GM23338 (cell line): ENCODE measurements at places on chromosomes 6 and 20. TPM values are rescaled to one million over a fixed set of nuclear protein-coding genes. Genes with fewer than 3 reads are reported as not detected.

TAGAP gene
- 0.43 TPM in 1 of 2 replicates, not detected in the other for total RNA-seq

CRISP3 gene
- total RNA-seq = not detected in 2 replicates

DNA sequence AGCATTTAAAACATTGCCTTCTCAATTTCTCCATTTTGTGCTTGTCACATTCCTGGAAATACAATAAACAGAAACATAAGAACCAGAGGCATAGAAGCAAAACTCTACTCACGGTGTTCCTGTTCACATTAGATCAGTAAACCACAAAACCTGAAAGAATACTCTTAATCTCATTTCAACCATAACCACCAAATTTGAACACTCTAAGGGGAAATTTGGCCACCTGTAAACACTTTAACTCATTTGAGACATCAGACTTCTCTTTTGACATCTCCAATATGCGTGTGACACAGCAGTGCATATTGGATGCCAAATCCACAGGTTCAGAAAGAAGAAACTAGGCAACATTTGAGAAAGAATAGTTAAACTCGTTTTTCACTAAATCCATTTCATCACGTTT is 153.8 kb upstream of the IRAK1BP1 start:
- no peak for DNase-seq
- no peaks in the 10 kb centered on the region for H3K36me3 ChIP-seq
- no peaks in the 10 kb centered on the region for H3K27me3 ChIP-seq
- no peak overlapping the region for H3K27ac ChIP-seq

- H3K27me3 ChIP-seq = no peaks in the 10 kb centered on the region
- no peak for DNase-seq
- H3K4me1 ChIP-seq = no peaks in the 10 kb centered on the region; the same call in 1 of the 2 replicates
- no peak overlapping the region for H3K4me3 ChIP-seq
- no peaks in the 10 kb centered on the region for H3K36me3 ChIP-seq
Observed at GRCh38 chr6:18177286-18177965, 22.2 kb downstream of the KDM1B start.

DNA sequence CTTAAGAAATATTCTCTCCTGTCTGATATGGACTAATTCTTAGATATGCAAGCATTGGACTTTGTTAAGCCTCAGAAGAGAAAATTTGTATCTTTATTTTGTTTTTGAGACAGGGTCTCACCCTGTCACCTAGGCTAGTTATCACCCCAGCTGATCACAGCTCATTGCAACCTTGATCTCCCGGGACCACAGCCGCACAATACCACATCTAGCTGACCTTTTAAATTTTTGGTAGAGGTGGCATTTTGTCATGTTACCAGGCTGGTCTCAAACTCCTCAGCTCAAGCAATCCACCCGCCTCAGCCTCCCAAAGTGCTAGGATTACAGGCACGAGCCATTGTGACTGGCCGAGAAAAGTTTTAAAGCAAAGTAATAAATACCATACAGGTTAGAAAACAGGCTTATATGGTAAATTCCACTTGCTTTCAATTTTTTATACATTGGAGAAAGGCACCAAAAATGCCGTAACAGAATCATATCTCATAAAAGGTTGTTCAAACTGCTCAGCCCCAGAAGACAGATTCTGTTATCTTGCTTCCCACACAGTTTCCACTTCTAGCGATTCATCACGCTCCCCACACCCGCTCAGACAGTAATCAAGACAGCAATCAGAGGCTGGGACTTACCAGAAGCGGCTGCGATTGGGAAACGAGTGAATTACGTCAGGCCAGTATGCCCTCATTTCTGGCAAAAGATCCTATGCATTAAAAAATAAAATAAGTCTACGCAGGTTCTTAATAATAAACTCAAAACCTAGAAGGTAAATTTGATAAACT is 13.8 kb downstream of the RNASET2 start:
- no peak for DNase-seq
- H3K36me3 ChIP-seq = peaks cover 4% of the 10 kb centered on the region; the same call in 1 of the 2 replicates
- H3K27me3 ChIP-seq = no peaks in the 10 kb centered on the region
- H3K27ac ChIP-seq = no peak overlapping the region
- H3K4me1 ChIP-seq = no peaks in the 10 kb centered on the region

DNA sequence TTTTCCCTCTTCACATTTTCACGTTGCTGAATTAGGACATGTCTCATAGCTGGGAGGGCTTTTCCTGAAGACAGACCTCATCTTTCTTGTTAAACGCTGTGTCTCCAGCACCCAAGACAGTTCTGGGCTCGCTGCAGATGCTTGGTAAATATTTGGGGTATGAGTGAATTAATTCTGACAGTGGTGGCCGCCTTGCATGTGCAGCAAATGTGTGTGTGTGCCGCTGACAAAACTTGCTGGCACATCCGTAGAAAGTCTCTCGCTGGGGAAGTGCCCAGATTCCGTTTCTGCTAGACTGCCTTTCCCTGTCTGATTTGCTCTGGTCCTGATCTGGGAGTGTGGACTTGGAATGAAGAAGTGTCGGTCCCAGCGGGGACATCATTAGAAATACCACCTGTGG is 48.2 kb upstream of the ZNFX1 start:
- H3K4me3 ChIP-seq = no peak overlapping the region
- H3K27me3 ChIP-seq = no peaks in the 10 kb centered on the region
- peaks cover 14% of the 10 kb centered on the region for H3K4me1 ChIP-seq

- H3K4me1 ChIP-seq = peaks cover 5% of the 10 kb centered on the region; the same call in 1 of the 2 replicates
- no peaks in the 10 kb centered on the region for H3K36me3 ChIP-seq
- H3K4me3 ChIP-seq = no peak overlapping the region
- no peak overlapping the region for H3K27ac ChIP-seq
- H3K27me3 ChIP-seq = no peaks in the 10 kb centered on the region
- DNase-seq = no peak
Observed at GRCh38 chr20:12717061-12717460, 291.7 kb upstream of the SPTLC3 start.

DNA sequence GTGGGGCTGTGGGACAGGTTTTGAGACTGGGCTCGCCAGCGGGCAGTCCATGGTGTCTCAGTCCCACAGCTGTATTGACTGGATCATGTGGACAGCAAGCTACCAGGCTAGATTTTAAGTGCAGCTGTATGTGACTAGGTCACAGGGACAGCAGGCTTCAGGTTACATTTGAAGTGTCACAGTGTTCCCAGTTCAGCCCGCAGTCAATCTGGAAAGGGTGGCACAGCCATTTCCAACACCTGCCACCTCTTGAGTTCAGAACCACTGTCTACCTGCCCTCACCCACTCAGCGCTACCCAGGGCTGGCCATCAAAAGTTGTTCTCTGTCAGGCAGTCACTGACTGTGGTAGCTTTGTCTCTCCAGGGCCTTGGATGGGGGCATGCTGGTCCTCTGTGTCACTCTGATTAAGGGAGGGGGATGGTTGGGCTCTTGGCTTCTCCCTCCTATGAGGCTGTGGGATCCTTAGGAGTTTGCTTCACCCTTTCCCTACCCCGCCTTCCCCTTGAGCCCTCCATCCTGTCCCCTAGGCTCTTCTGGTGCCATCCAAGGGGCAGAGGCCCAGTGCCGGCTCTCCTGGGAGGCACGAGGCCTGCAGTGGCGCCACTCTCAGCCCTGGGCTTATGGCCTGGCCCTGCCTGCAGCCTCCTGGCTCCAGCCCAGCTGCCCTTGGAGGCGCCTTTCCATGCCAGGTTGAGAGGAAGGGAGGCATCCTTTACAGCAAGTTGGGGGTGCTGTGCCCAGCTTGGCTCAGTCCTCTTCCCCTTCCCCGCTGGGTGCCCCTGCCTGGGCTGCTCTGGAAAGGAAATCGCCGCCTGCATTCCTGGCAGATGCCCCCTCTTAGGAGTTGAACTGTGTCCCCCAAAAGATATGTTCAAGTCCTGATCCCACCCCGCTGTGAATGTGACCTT is 44.9 kb downstream of the PNLDC1 start:
- H3K4me1 ChIP-seq = no peaks in the 10 kb centered on the region
- DNase-seq = no peak
- no peak overlapping the region for H3K4me3 ChIP-seq
- H3K36me3 ChIP-seq = peaks cover 3% of the 10 kb centered on the region; the same call in 1 of the 2 replicates

GRCh38 chr6:138405816-138406413 is 1.9 kb downstream of the HEBP2 start:
- H3K4me3 ChIP-seq = peak overlapping the region; percentile 97; the same call in 1 of the 2 replicates
- no peak overlapping the region for H3K27ac ChIP-seq
- H3K27me3 ChIP-seq = no peaks in the 10 kb centered on the region
- no peak for DNase-seq
- H3K4me1 ChIP-seq = no peaks in the 10 kb centered on the region; the same call in 1 of the 2 replicates
- peaks cover 32% of the 10 kb centered on the region for H3K36me3 ChIP-seq
